ENCODE measurements at places on chromosomes 3 and 15.
A peak's percentile ranks its signal among the peaks of the same experiment; 100 is the strongest.

DNA sequence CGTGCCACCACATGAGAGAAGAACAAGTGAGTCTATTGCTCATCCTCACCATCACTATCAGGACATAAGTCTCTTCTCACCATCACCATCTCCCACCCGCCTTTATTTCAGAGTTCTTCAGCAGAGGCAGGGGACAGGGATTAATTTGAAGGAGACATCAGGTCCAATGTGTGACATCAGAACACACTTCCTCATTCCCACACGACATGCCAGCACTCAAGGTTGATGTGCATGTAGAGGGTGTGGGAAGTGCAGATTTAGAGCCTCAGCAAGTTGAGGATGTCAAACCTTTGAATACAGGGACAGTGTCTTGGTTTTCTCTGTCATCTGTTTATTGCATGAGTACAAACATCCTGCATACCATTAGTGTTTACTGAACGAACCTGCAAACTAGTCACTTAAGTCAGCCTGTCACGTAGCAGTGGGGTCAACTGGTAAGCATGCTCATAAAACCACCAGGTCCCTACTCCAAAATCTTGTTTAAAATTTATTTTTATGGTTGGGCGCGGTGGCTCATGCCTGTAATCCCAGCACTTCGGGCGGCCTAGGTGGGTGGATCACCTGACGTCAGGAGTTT lies 104.4 kb downstream of the MYLK start:
- DNase-seq, result no peak

GRCh38 chr3:65412588-65412987 lies 626.1 kb downstream of the MAGI1 start:
- DNase-seq, result no peak

- DNase-seq, result no peak
These were observed 758.3 kb downstream of the GBE1 start for GRCh38 chr3:81003008-81003645.

- DNase-seq, result no peak
These were observed 27.8 kb downstream of the CHP1 start for GRCh38 chr15:41258750-41259471.

- DNase-seq, result no peak
These were observed 135.0 kb upstream of the WNT5A start for GRCh38 chr3:55622116-55622515.

GRCh38 chr15:81413851-81414250 lies 39.8 kb upstream of the TMC3 start:
- no peak for DNase-seq

DNA sequence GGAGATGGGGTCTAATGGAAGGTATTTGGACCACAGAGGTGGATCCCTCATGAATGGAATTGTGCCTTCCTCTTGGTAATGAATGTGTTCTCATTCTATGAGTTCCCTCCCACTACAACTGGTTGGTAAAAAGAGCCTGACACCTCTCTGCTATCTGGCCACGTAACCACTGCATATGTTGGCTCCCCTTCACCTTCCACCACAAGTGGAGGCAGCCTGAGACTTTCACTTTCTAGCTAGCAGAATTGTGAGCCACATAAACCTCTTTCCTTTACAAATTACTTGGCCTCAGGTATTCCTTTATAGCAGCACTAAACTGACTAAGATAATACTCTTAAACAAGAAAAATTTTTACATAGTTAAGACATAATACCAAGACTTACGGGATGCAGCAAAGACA lies 155.3 kb downstream of the NR1I2 start:
- peak; percentile 10 for DNase-seq
